Smooth muscle cell of trachea (primary cell): ENCODE measurements at places on chromosomes 2 and 18. TPM values are rescaled to one million over a fixed set of nuclear protein-coding genes. Genes with fewer than 3 reads are reported as not detected.

Gene NYAP2
- total RNA-seq = not detected in 2 replicates

Gene C2orf66
- total RNA-seq = 0.17 and 0.29 TPM in 2 replicates

Gene G6PC2
- not detected in 2 replicates for total RNA-seq

Gene RETSAT
- total RNA-seq = 58.6 and 90.0 TPM in 2 replicates

Gene GTF3C2
- total RNA-seq = 33.4 and 34.6 TPM in 2 replicates

Gene ABCG5
- not detected in 2 replicates for total RNA-seq

Gene TCF7L1
- 2.5 and 2.8 TPM in 2 replicates for total RNA-seq
